ENCODE measurements at places on chromosomes 13 and 19.

DNA sequence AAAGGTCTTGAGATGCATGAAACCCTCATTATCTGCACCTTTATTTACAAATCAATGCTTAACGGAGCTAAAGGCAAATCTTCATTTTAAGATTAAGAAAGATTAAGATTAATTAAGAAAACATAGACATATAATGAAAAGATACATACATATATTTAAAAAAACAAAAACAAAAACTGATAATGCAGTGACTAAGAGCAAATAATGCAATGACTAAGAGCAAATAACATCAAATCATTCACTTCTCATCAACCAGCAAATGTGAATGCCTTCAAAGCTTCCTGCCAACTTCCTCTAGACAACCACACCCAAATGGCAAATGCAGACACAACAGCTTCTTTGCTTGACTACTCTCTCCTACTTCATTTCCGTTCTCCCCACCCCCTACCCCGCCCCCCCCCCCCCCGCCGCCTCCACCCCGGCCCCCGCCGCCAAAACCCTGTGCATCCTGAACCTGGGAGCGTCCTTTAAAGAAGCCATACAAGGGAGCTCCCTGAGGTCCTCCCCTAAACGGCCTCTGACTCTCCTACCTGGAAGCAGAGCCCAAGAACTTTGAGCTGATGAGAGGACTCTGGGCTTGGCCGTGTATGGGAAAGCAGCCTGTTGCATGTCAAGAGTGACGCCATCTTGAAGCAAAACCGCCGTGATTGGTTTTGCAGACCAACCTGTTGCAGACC, 24.5 kb downstream of the TEX101 start:
- no peak for DNase-seq

- no peak for DNase-seq
Measured at GRCh38 chr13:46486270-46486669, 66.7 kb upstream of the LRCH1 start.

GRCh38 chr19:46748325-46749109, 2.3 kb upstream of the STRN4 start:
- no peak for DNase-seq

GRCh38 chr13:90867336-90867683, 480.2 kb upstream of the MIR17HG start:
- DNase-seq: peak; percentile 45

DNA sequence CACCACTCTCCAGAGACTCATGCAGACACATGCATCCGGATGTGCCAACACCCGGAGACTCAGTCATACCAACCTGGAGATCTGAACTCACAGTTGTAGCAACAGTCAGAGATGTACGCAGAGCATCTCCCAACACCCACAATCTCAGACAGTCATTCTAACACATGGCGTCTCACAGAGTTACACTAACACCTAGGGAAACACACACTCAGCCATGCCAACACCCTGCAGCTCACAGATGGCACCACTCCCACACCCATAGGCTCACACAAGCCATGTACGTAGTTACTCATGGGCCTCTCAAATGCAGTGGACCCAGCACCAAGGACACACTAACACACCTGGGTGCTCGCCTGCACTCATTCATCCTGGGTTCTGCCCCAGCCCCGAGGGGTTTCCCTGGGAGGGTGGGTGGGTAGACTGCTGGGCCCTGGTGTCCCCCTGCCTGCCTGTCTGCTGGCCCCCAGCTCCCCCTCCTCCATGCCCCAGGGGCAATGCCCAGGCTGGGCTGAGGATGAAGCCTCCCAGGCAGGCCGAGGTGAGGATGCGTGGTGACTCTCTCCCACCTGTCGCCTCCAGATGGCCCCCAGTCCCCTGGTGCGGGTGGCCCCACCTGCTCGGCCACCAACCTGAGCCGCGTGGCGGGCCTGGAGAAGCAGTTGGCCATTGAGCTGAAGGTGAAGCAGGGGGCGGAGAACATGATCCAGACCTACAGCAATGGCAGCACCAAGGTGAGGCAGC, 10.0 kb downstream of the PKN1 start:
- DNase-seq: no peak
